ENCODE measurements at places on chromosomes 12 and 14.

DNA sequence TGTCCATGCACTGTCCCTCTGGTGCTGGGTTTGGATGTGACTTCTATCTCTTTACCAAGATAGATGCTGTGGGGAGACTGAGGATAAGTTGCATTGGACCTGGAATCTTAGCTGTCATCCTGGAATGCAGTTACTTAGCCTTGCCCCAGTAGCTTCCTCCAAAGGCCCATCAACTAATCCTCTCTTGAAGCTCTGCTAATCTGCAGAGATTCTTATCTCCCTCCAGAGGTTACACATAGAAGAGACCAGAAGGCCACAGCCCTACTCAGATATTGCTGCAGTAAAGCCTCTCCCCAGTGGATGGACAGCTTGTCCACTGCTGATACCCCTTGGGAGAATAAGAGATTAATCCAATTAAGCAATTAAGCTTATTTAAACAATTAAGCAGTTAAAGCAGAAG is 867.2 kb downstream of the BCL11B start:
- no peak for DNase-seq

DNA sequence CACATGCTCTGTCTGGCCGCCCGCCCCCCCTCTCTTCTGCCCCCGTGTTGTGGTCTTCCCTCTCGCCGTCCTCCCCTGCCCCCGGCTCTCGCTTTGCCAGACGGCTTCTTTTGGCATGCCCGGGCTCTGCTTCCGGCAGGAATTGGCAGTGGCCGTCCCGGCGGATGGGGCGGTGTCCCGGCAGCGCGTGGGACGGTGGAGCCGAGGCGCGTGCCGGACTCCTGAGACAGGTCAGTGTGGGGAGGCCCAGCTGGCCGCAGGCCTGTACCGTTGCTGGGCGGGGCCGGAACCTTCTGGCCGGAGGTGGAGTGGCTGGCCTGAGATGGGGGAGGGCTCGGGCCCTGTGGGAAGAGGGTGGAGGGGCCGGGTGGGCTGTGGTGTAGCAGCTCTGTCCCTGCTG is 17.1 kb downstream of the KIF26A start:
- DNase-seq, result peak; percentile 4

DNA sequence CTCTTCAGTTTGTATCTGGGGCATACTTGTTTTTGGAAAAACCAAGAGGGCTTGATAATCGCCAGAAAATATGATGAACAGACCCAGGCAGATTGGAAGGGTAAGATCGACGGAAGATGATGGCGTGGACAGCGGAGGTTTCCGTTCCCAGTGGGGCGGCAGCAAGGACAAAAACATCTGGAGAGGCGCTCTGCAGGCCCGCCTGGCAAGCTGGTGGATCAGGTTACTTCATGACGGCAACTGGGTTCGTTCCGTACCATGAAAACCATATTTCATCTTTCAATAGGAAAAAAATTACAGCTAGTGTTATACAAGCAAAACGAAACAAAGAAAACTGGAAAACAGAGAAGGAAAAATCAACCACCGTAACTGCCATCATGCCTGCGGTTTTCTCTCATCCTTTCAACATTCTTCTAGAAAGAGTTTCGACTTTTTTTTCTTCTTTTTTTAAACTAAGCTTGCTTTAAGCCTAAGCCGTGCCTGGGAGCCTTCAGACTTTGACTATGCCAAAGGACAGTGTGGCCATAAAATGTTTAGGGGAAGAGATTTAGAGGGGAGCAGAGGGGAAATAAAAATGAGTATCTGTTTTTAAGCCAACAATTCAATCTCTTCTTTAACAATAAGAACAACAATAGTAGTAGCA is 210.5 kb downstream of the FOXN3 start:
- DNase-seq, result no peak

DNA sequence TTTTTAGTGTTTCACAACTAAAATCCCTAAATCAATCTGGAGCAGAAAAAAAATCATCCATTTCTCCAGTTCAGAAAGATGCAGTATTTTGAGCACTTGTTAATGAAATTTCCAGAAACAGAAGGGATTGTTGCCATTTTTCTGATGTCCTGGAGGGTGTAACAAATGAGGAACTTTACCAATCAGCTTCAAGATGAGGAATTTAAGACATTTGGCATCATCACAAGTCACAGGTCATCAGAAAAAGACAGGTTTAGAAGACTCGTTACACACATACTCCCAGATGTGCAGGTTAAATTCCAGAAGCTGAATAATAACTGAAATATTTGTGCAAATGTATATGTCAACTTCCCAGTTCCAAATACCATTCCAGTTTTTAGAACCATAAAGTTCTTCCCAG is 482 bp upstream of the PSMC1 start:
- no peak for DNase-seq

- no peak for DNase-seq
These were observed at the start of gene SYNE3 for GRCh38 chr14:95516554-95517181. Gene SYNE3 (minus strand): TSS chr14:95516650. CDS start chr14:95475821, 40,829 bp downstream.

DNA sequence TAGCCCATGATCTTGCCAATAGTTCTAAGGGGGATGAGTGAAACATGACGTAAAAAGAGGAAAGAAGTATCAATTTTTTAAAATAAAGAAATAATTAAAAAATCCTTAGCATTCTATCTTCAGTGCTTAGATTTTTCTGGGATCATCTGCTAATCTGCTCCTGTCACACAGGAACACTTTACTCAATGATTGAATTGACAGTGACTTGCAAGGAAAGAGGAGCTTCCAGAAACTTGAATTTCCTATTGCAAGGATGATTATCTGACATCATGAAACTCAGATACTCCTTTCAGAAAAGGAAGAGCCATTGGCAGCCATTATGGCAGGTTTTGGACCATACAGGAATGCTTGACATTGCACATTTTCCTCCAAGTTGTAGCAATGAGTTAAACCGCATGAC is 41.4 kb upstream of the PTPRO start:
- DNase-seq, result no peak

DNA sequence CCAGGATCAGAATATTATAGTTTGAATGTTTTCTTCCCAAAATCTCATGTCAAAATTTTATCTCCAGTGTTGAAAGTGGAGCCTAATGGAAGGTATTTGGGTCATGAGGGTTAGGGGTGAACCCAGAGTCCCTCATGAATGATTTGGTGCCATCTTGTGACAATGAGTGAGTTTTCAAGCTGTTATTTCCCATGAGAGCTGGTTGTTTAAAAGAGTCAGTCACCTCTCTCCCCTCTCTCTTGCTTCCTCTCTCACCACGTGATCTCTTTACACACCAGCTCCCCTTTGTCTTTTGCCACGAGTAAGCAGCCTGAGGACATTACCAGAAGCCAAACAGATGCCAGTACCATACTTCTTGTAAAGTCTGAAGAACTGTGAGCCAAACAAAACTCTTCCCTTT is 561.6 kb downstream of the RERGL start:
- no peak for DNase-seq

GRCh38 chr12:42725809-42726208 is 136.3 kb upstream of the PRICKLE1 start:
- DNase-seq, result no peak

GRCh38 chr12:114823724-114824123 is 139.7 kb upstream of the TBX3 start:
- DNase-seq, result no peak

DNA sequence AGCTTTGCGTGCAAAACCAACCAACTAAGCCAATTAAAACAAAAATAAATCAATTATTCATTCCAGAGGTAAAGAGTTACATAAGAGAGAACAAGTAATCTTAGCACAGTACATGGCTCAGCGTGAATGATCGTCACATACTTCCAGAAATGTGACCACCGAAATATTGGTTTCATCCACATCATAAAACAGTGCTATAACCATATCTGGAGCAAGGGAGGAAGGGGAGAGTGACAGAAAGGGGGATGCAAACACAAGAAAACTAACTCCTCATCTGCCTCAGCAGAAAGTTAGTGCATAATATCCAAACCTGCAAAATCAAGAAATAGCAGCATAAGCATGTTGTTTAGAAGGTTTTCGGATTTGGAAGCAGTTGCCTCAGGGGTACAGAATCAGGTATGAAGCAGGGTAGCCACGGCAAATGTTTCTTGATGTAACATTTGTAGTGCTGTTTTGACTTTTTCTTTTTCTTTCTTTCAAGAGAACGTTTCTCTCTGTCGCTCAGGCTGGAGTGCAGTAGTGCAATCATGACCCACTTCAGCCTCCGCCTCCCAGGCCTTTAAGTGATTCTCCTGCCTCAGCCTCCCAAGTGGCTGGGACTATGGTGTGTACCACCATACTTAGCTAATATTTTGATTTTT is 93.9 kb upstream of the EGLN3 start:
- DNase-seq, result no peak

GRCh38 chr14:45089813-45090212 is 5.9 kb downstream of the PRPF39 start:
- peak; percentile 22 for DNase-seq

- DNase-seq, result no peak
These were observed 13.2 kb downstream of the KCNH5 start for GRCh38 chr14:63032076-63032475.

GRCh38 chr14:55973285-55973800 is 144.9 kb upstream of the PELI2 start:
- DNase-seq, result no peak

- DNase-seq, result no peak
These were observed 26.1 kb downstream of the SERPINA3 start for GRCh38 chr14:94638339-94638738.

- DNase-seq, result no peak
These were observed 165.0 kb downstream of the PAX9 start for GRCh38 chr14:36826614-36827013.

GRCh38 chr12:113246478-113247122 is 25.3 kb downstream of the TPCN1 start:
- no peak for DNase-seq

GRCh38 chr12:62103748-62104147 is 156.5 kb upstream of the USP15 start:
- no peak for DNase-seq

DNA sequence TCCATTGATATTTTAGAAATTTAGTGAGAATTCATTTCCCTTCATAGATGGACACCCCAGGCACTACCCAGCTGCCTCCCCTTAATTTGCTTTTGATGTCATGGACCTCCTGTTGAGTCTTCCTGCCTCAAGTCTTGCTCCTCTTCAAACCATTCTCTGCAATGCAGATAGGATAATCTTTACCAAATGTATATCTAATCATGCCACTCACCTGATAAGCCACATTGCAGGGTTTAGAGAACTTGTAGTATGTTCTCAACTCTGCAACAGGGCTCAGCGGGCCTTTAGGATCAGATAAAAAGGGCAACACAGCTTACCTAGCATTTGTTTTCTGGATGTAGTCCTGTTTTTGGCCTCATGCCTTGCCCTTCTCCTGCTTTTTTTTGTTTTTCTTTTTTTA is 234.5 kb downstream of the EMP1 start:
- no peak for DNase-seq

- DNase-seq, result no peak
These were observed 427.7 kb downstream of the FUT8 start for GRCh38 chr14:65840118-65840751.

GRCh38 chr14:78316052-78316451 is 145.9 kb downstream of the NRXN3 start:
- DNase-seq, result no peak

DNA sequence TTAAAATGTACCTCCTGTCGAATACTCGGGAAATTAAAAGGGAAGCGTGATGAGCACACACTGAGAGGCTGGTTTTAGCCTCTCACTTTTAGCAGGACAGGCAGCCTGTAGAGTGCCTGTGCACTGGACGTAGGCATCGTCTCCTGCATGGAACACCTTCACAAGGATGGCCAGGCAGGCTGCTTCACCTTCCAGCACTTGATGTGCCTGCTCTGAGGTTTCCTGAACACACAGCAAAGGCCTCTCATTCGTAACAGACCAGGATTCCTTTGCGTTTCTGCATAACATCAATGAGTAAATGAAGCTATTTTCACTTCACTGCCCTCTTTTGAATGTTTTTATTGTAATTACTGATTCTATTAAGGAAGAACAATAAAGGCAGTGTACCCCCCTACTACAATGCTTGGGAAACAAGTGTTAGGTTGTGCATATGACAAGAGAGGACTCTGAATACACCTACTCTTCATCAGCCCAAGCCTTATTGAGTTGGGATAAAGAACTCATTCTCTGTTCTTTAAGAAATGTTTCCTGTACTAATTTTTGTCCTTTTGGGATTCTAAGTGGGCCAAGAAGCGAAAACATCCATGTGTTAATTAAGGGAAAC is 1077.6 kb upstream of the FOXG1 start:
- no peak for DNase-seq

DNA sequence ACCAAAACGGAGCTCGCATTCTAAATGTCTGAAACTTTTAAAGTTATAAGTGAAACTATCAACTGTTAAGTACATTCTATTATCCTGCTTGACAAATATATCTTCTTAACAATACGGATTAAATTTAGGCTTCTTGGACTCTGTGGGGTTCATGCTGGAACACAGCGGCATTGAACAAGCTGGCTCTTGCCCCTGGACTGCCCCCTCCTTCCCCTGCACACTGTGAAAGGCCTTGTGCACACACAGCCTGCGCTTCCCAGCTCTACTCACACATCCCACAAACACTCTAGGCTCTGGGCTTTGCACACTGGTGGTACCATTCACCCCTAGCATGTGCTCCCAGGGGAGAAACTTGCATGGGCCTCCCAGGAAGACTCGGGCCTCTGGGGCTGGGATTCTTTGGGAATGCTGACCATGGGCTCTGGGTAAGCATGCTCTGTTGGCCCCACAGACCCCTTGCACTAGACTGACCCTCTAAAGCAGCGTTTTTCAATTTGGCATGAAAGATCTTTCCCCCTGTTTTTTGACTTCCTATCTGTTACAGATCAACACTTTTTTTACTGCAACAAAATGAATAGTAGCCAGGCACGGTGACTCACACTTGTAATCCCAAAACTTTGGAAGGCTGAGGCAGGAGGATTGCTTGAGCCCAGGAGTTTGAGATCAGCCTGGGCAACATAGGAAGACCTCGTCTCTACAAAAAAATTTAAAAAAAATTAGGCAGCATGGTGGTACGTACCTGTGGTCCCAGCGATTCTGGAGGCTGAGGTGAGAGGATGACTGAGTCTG is 96.2 kb upstream of the CPM start:
- DNase-seq, result no peak

- peak; percentile 89 for DNase-seq
These were observed 32.5 kb downstream of the MMP17 start for GRCh38 chr12:131860472-131861260.

DNA sequence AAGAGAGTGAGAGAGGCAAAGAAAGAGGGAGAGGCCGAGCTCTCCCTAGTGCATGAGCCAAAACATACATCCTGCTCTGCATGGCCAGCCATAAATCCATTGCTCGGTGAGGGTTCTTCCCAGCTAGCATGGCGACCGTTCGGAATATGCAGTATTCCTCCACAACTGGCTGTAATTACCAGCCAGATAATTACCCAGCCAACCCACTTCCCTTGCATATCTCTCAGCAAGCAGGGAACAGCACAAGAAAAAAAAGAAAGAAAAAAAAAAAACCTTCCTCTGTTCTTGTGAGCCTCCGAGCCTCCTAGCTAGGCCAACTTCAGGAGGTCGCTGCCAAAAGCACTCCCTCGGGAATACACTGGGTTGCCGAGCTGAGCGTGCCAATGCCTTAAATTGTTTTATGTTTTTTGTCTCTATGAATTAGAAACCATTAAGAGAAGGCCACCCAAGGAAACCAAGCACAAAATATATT is 567.9 kb downstream of the MED13L start:
- DNase-seq, result no peak

Data from lung microvascular endothelial cell (primary cell).